ENCODE measurements at places on chromosomes 16 and 17.
A peak's percentile ranks its signal among the peaks of the same experiment; 100 is the strongest.

DNA sequence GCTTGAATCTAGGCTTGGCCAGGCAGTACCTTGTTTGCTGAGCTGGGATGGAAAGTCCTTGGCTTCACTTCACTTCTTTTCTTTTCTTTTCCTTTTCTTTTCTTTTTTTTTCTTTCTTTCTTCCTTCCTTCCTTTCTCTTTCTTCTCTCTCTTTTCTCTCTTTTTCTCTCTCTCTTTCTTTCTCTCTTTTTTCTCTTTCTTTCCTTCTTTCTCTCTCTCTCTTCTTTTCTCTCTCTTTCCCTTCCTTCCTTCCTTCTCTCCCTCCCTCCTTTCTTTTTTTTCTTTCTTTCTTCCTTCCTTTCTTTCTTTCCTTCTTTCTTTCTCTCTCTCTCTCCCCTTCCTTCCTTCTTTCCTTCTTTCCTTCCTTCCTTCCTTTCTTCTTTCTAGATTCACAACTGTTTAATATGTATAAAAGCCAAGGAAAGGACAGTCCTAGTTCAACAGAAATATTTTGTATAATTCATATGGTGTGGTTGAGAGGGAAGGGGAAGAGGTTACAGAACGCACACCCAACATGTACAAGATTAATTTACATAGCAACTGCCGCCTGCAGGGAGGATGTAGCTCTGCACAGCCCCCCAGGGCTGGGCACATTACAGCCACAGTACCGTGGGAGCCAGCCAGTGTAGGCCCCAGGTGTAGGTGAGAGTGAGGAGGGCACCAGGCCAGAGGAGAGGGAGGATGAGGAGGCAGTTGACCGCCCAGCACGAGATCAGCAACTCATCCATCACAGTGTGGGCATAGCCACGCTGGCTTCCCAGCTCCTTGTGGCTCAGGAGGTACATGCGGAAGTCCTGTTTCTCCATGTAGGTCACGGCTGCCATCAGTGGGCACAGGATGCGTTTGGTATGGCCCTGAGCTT, 9.7 kb upstream of the ITGB3 start:
- H3K36me3 ChIP-seq: no peaks in the 10 kb centered on the region
- peaks cover 17% of the 10 kb centered on the region for H3K4me1 ChIP-seq
- H3K4me3 ChIP-seq: no peak overlapping the region
- H3K27ac ChIP-seq: no peak overlapping the region
- H3K27me3 ChIP-seq: no peaks in the 10 kb centered on the region

GRCh38 chr16:9658164-9658563, 524.1 kb downstream of the GRIN2A start:
- no peak overlapping the region for H3K4me3 ChIP-seq
- DNase-seq: no peak
- no peak overlapping the region for H3K27ac ChIP-seq
- H3K36me3 ChIP-seq: no peaks in the 10 kb centered on the region
- H3K27me3 ChIP-seq: no peaks in the 10 kb centered on the region
- H3K4me1 ChIP-seq: no peaks in the 10 kb centered on the region

DNA sequence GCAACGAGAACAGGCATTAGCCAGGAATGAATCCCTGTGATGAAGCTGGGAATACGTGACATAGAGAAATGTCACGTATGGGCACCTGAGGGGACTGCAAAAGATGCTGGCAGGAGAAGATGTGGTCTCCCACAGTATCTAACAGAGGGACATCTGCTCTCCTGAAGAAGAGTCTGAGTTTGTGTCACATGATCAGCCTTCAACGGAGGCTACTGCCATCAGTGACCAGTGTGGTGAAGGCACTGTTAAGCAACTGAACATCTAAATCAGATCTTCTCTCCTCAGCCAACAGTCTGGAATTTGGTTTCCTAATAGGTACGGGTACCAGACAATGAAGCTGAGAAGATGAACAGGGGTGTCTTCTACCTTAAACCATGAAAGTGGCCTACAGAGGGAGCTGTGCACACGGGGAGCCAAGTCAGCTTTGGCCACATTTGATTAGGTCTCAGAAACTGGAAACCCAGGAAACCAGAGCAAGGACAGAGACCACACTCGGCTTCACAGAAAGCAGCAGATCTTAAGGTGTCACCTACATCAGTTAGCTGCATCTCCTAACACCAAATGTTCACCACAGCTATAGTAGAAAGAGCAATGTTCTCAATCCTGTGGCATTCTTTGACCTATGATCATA, 41.8 kb downstream of the BRD7 start:
- no peak for DNase-seq
- H3K4me3 ChIP-seq: no peak overlapping the region
- peaks cover 39% of the 10 kb centered on the region for H3K36me3 ChIP-seq
- no peaks in the 10 kb centered on the region for H3K27me3 ChIP-seq

GRCh38 chr16:71834291-71834690, 11.5 kb upstream of the ATXN1L start:
- no peaks in the 10 kb centered on the region for H3K36me3 ChIP-seq
- DNase-seq: no peak
- no peak overlapping the region for H3K4me3 ChIP-seq
- H3K4me1 ChIP-seq: no peaks in the 10 kb centered on the region
- no peaks in the 10 kb centered on the region for H3K27me3 ChIP-seq
- H3K27ac ChIP-seq: no peak overlapping the region

DNA sequence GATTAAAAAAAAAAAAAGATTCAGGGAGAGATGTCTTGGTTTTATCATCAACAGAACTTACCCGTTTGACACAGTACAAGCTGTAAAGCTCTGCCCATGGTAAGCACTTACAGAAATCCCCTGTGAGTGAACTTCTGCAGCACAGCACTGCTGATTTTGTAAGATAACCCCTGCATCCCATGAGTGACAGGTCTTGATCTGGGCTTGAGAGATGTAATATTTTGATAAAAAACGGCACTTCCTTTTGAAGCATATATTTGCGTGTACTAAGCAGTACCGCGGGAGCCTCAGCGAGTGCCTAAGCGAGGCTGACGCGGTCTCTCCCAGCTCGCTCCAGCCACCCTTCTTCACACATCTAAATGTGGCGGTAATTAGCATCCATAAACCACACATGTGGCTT, 50.5 kb downstream of the IKZF3 start:
- no peak overlapping the region for H3K4me3 ChIP-seq
- DNase-seq: no peak
- no peaks in the 10 kb centered on the region for H3K36me3 ChIP-seq
- H3K27ac ChIP-seq: no peak overlapping the region

DNA sequence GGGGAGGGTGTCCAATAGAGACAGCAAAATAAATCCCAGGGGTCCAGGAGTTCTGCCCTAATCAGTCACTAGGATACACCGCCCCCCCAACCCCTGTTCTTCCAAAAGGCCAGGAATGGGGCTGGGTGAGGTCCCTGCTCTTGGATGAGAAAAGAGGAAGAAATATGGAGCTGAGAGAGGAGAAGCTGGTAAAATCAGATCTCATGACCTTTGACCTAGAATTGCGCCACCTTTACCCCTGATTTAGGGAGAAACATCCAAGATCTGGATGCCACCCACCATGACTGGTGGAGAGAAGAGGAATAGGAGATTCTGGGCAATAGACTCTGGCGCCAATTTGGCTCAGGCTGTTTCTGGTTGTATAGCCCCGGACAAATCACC, 707 bp upstream of the CACNB1 start:
- peak overlapping the region; percentile 81 for H3K4me3 ChIP-seq
- DNase-seq: no peak
- H3K4me1 ChIP-seq: peaks cover 35% of the 10 kb centered on the region
- no peaks in the 10 kb centered on the region for H3K27me3 ChIP-seq
- peaks cover 32% of the 10 kb centered on the region for H3K36me3 ChIP-seq

DNA sequence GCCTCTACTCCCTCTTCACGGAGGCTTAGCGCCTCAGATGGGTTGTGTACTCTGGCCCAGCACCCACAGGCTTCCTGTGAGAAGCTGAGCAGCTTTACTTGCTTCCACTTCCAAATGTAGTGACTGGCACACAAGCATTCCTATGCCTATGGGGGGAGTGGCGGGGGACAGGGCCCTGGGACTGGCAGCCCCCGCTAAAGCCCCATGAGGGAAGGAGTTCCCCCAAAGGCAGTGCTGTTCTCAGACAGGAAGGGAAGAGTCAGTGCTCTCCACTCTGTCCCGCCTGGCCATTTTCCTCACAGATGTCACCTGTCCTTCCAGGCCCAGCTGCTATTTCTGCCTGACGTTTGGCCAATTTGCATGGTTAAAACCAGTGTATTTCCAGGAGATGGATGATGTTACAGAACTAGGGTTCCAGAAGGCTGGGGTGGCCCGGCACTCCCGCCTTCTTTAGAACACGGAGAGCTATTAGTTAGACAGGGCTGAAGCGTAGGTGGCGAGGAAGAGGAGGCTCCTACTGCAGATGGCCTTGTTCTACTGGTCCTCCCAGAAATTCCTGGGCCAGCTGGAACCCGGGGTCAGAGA, 83.9 kb upstream of the FBXO47 start:
- no peaks in the 10 kb centered on the region for H3K4me1 ChIP-seq
- no peak overlapping the region for H3K27ac ChIP-seq
- no peaks in the 10 kb centered on the region for H3K36me3 ChIP-seq
- no peak overlapping the region for H3K4me3 ChIP-seq

GRCh38 chr17:48127371-48128051, 19.9 kb downstream of the SNX11 start:
- peaks cover 9% of the 10 kb centered on the region for H3K4me1 ChIP-seq
- no peak for DNase-seq
- H3K27me3 ChIP-seq: no peaks in the 10 kb centered on the region
- H3K36me3 ChIP-seq: peaks cover 13% of the 10 kb centered on the region
- no peak overlapping the region for H3K4me3 ChIP-seq
- no peak overlapping the region for H3K27ac ChIP-seq

GRCh38 chr16:86303787-86304678, 206.3 kb upstream of the FOXF1 start:
- DNase-seq: no peak
- H3K36me3 ChIP-seq: no peaks in the 10 kb centered on the region
- H3K27ac ChIP-seq: no peak overlapping the region
- no peak overlapping the region for H3K4me3 ChIP-seq
- H3K27me3 ChIP-seq: peaks cover 60% of the 10 kb centered on the region

- no peak overlapping the region for H3K27ac ChIP-seq
- no peak for DNase-seq
- H3K4me1 ChIP-seq: peaks cover 2% of the 10 kb centered on the region
- H3K36me3 ChIP-seq: peaks cover 75% of the 10 kb centered on the region
- H3K27me3 ChIP-seq: no peaks in the 10 kb centered on the region
Observed at GRCh38 chr16:30963925-30964511, 6.5 kb downstream of the SETD1A start.

DNA sequence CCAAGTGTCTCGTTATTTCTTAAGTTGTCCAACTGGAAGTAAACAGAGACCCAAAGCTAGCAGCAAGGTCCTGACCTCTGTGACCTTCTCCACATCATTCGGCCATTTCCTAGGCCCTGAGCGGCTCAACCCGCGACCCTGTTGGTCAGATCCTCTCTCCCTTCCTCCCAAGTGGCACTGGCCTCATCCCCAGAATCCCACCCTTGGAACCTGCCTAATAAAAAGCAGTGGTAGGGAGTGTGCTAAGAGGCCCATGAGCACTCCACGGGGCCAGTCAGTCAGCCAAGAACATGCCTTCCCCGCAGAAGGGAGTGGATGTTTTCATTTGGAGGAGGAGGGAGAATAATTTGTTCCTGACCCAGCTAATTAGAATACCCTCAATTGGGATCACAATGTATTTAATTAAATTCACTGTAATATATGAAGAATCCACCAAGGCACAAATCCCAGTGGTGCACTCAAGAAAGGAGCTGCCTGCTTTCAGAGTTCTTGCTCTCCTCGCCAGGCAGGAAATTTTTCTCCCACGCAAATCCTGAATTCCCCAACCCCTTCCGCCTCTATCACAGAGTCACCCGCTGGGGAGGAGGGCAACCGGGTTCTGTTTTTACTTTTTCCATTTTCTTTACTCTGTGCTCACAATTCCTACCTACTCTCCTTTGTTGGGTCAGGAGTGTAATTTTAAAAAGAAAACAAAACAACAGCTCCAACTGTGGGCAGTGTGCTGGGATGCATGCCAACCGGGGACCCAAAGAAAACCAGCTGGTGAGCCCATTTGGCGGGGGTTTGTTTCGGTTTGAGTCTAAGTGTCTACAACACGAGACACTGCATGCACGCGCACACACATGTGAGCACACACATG, 153.4 kb downstream of the ZFHX3 start:
- peak overlapping the region; percentile 88 for H3K27ac ChIP-seq
- peak overlapping the region; percentile 61 for H3K4me3 ChIP-seq
- peaks cover 20% of the 10 kb centered on the region for H3K4me1 ChIP-seq
- no peaks in the 10 kb centered on the region for H3K36me3 ChIP-seq

- no peak for DNase-seq
- H3K27ac ChIP-seq: no peak overlapping the region
- H3K27me3 ChIP-seq: no peaks in the 10 kb centered on the region
- H3K36me3 ChIP-seq: no peaks in the 10 kb centered on the region
- no peak overlapping the region for H3K4me3 ChIP-seq
Observed at GRCh38 chr16:77679901-77680300, 42.4 kb upstream of the NUDT7 start.

GRCh38 chr17:74335529-74336062, 9.6 kb downstream of the KIF19 start:
- H3K27ac ChIP-seq: no peak overlapping the region
- DNase-seq: no peak
- H3K27me3 ChIP-seq: peaks cover 9% of the 10 kb centered on the region
- H3K4me1 ChIP-seq: no peaks in the 10 kb centered on the region

- H3K27ac ChIP-seq: no peak overlapping the region
- DNase-seq: peak; percentile 9
- H3K4me3 ChIP-seq: no peak overlapping the region
- H3K4me1 ChIP-seq: no peaks in the 10 kb centered on the region
- H3K36me3 ChIP-seq: no peaks in the 10 kb centered on the region
Observed at GRCh38 chr16:49959552-49960277, 65.3 kb upstream of the CNEP1R1 start.

- H3K27me3 ChIP-seq: peaks cover 23% of the 10 kb centered on the region
- no peak overlapping the region for H3K27ac ChIP-seq
- H3K4me3 ChIP-seq: no peak overlapping the region
- no peaks in the 10 kb centered on the region for H3K36me3 ChIP-seq
- H3K4me1 ChIP-seq: no peaks in the 10 kb centered on the region
- DNase-seq: no peak
Observed at GRCh38 chr16:57598437-57598836, 30.0 kb upstream of the ADGRG1 start.

DNA sequence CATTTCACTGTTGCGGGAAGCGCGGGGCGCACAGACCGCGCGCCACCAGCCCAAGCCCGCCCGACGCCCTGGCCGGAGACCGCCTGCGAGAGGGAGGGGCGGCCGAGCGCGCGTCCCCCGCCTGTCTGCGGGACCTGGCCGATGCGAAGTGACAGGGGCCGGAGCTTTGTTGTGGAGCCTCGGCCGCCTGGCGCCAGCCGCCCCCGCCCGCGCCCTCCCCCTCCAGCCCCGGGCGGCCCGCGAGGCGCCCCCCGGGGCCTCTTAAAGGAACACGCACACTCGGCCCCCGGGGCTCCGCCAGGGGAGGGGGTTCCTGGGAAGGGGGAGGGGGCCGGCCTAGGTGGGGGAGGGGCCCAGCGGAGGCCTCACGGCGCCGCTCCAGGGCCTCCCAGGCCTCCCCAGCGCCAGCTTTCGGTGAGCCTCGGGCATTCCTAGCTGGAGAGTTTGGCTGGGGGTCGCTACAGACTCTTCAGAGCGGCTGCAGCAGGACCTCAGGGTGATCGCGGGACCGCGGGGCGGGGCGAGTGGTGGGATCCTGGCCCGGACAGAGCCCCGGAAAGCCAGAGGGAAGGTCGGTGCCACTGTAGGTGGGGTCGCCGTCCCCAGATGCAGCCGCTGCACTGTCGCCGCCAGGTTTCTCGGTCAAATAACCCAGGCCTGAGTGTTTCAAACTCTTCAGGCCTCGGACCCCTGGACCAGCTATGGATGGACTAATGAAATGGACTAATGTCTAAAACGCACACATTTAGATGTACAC, 2.4 kb upstream of the TBX2 start:
- H3K4me3 ChIP-seq: peak overlapping the region; percentile 88
- no peaks in the 10 kb centered on the region for H3K27me3 ChIP-seq
- H3K4me1 ChIP-seq: peaks cover 29% of the 10 kb centered on the region
- peak; percentile 96 for DNase-seq
- H3K27ac ChIP-seq: peak overlapping the region; percentile 85
- H3K36me3 ChIP-seq: no peaks in the 10 kb centered on the region
